ENCODE measurements at places on chromosomes 12 and 14.

- DNase-seq, result no peak
These were observed 229.9 kb upstream of the HMGA2 start for GRCh38 chr12:65594409-65594808.

DNA sequence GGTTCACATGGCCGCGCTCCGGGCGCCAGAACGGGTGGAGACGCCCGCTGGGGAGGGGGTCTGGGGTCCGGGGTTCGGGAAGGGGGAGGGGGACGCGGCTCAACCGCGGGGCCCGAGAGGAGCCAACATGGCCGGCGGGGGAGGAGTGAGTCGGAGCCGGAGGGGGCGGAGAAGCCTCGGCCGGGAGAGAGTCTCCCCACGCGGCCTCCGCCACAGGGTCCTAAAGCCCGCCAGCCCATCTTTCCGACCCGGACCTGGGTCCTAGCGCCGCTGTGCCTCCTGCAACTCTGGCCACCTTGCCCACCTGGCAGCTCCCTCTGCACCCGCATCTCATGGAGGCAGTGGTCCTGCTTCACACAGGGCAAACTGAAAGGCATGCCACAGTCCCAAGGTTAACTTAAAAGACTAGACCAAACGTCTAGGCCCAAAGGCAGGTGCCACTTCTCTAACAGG, at the start of gene BAZ2A:
BAZ2A (minus strand) TSS at position 147 of the 453 bp plus-strand sequence. CDS start 12,796 bp downstream, outside the sequence.
- peak; percentile 76 for DNase-seq

DNA sequence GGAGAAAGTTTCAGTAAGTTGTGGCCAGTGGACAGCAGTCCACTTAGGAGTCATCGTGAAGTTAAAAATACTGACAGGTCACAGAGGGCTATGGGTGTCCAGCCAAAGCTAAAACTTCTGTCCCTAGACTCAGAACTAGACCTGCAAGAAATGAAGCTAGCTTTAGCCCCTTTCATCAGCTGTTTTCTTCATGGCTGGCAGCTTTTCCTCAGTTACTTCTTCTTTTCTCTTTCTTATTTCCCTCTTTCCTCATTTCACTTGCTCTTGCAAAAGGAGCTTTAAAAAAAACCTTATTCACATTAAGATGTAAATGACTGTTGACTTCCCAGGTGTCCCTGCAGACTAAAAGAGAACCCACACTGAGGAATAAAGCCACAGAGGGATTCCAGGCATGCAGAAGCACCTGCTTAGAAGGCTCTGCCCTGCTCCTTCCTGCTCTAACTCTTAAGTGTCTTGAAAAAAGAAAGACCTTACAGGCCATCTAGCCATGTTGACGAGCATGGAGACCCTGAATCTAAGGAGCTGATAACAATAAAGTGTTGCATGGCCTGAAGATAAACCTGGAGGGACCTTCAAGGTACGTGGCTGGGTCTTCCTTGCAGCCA, 69.7 kb upstream of the CCND2 start:
- no peak for DNase-seq

DNA sequence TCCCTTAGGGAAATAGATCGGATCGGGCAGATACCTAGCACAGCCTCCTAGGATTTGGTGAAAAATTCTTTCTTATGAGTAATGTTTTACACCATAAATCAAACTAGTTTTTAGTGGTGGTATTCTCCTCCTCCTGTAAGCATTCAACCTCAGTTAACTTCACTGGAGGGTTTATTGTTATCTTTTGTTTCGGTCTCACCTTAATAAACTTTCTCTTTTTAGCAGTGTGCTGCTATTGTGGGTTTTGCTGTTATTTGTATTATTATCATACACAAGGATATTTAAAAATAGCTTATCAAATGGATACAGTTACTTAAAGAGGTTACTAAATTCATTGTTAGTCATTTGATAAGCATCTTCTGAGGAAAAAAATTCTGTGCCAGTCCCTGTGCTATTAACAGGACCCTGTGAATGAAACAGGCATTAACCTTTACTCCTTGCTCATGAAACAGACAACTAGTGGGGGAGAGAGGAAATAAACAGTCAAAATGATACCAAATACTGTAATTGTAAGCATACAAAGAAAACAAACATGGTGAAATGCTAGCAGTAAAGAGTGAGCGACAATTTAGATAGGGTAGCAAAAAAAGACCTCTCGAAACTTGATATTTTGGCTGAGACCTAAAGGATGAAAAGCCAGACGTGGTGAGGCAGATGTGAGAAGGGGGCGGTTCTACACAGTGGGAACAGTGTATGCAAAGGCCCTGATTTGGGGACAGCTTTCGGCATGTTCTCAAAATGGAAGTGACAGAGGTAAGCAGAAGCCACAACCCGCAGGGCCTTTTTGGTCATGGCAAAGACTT, 178.7 kb upstream of the SOX5 start:
- DNase-seq, result no peak

GRCh38 chr12:16796168-16796567, 190.2 kb upstream of the LMO3 start:
- no peak for DNase-seq
